Activated CD4-positive, alpha-beta memory T cell treated with anti-CD3 and anti-CD28 coated beads for 36 hours (primary cell): ENCODE measurements at places on chromosomes 2 and 18. TPM values are rescaled to one million over a fixed set of nuclear protein-coding genes. Genes with fewer than 3 reads are reported as not detected.

GRCh38 chr2:25597881-25598280 is 75.5 kb downstream of the DTNB start:
- H3K4me3 ChIP-seq, result no peak overlapping the region
- H3K27ac ChIP-seq, result no peak overlapping the region
- DNase-seq, result no peak

DNA sequence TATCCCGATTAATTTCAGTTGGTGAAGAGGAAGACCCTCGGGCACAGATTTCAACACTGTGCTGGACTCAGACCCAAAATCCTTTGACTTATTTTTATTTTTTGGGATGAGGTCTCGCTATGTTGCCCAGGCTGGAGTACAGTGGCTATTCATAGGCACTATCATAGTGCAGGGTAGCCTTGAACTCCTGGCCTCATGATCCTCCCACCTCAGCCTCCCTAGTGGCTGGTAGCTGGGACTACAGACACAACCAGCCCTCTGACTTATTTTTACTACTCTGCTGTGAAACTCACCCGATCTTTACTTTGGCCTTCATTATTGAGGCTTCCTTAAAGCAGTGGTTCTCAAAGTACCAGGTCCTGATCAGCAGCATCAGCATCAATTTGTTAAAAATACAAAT is 18.2 kb upstream of the ADAM17 start:
- H3K27me3 ChIP-seq, result no peaks in the 10 kb centered on the region
- H3K4me3 ChIP-seq, result no peak overlapping the region
- H3K36me3 ChIP-seq, result peaks cover 2% of the 10 kb centered on the region
- H3K4me1 ChIP-seq, result peaks cover 17% of the 10 kb centered on the region

GRCh38 chr2:202844656-202845055 is 26.9 kb downstream of the ICA1L start:
- H3K36me3 ChIP-seq, result no peaks in the 10 kb centered on the region
- H3K27ac ChIP-seq, result no peak overlapping the region
- H3K27me3 ChIP-seq, result no peaks in the 10 kb centered on the region

GRCh38 chr2:192035731-192036442 is 158.8 kb downstream of the TMEFF2 start:
- no peaks in the 10 kb centered on the region for H3K27me3 ChIP-seq
- no peaks in the 10 kb centered on the region for H3K4me1 ChIP-seq
- no peaks in the 10 kb centered on the region for H3K36me3 ChIP-seq
- DNase-seq, result no peak

DNA sequence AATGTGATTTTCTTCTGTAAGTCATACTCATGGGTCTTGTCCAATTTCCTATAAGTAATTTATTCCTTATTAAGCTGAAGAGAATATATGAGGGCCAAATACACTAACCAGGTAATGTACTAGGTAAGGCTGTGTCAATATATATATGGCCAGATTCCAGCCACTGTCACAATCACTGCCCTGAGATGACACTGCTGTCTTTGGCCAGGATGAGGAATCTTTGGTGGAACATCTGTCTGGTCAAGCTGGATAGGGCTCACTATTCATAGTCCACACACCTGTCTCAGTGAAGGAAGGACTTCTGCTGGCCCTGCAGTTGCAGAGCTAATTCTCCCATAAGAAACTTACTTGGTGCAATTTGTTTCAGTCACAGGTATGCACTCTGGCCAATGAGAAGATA is 11.3 kb downstream of the MSTN start:
- H3K27me3 ChIP-seq, result peaks cover 5% of the 10 kb centered on the region
- no peak overlapping the region for H3K27ac ChIP-seq
- H3K4me3 ChIP-seq, result no peak overlapping the region
- H3K36me3 ChIP-seq, result no peaks in the 10 kb centered on the region

DNA sequence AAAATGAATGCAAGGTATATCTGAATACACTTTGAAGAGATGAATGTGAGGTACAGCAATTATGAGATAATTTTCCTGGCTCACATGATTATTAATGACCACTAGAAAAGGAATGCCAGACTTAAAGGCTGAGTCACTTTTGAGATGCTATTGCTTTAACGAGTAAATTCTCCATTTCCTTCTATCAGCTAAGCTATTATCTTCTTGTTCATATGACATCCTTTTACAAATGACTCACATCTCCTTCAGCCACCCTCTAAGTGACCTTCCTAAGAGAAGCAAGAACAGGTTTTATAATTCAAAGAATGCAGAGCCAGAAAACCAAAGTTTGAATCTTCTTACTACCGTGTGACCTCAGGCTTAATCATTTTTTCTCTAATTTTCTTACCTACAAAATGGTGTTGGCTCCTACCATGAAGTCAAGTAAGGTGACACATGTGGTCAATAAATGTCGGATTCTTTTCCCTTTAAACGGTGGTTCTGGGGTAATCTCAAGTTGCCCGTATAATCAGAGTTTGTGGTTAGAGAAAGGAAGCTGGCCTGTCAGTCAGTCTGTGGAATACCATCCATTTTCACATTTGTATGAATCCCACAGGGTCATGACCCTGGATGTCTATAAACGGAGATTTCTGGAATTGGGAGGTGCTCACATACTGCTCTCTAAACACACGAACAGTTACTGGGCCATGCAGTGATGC is 184.0 kb upstream of the PID1 start:
- H3K4me1 ChIP-seq, result no peaks in the 10 kb centered on the region
- DNase-seq, result no peak
- H3K36me3 ChIP-seq, result no peaks in the 10 kb centered on the region
- H3K4me3 ChIP-seq, result no peak overlapping the region
- no peak overlapping the region for H3K27ac ChIP-seq

The MCEE gene
- total RNA-seq, result 16.1 TPM

The LIMS4 gene
- total RNA-seq, result 3.3 TPM

The GPR39 gene
- total RNA-seq, result not detected

The AFF3 gene
- 0.22 TPM for total RNA-seq

The HOXD3 gene
- total RNA-seq, result not detected

The MARS2 gene
- total RNA-seq, result 11.4 TPM

The WDR35 gene
- 6.0 TPM for total RNA-seq

The OLA1 gene
- 111 TPM for total RNA-seq

The CWC22 gene
- 23.6 TPM for total RNA-seq

The ABHD1 gene
- total RNA-seq, result 0.29 TPM

The CCDC102B gene
- 2.4 TPM for total RNA-seq

The PPP4R3B gene
- total RNA-seq, result 65.1 TPM
